Glomerular endothelial cell (primary cell): ENCODE measurements at places on chromosomes 1 and 21. TPM values are rescaled to one million over a fixed set of nuclear protein-coding genes. Genes with fewer than 3 reads are reported as not detected.

AZIN2 gene
- 4.7 and 5.1 TPM in 2 replicates for total RNA-seq

CNR2 gene
- total RNA-seq = not detected in 2 replicates

DNA sequence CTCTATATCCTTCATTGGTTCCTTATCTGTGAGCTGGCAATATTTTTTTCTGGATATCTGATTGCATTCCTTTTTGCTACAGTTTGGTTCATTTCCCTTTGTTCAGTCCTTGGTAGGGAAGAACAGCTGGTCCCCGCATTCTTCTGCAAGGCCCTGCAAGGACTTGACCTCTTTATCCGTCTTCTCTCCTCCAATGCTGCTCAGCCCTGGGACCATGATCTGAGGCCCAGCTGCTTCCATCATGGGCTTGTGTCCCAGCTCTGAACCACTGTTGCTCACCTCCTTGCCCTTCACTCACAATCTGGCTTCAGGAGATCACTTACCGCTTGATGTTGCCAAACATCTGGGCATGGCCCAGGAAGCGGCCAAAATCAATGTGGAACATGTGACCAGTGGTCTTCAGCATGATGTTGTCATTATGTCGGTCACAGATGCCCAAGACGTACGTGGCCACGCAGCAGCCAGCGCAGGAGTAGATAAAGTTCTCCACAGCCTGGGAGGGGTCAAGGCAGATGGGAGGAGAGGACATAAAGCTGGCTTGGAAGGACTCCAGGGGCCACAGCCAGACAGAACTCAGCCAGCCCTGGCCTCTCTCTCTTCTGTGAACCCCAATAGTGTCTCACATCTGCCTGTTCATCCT lies 22.6 kb upstream of the PPP1R15B start:
- no peak for DNase-seq

DNA sequence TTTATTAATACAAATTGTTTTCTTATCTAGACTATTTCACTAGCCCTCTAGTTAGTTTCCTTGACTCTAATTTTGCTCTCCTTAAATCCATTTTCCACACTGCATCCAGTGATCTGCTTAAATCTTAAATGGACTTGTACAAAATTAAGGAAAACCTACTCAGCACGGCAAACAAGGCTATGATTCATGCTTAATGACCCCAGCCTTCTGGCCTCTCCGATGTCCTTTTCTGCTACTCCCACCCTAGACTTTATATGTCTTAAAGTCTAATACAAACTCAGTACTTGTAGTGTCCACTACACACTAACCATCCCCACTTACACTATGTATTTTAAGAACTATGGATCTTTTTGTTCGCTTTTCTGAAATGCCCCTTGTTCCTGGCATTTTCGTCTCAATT lies 2.2 kb downstream of the TMED5 start:
- no peak for DNase-seq

DNA sequence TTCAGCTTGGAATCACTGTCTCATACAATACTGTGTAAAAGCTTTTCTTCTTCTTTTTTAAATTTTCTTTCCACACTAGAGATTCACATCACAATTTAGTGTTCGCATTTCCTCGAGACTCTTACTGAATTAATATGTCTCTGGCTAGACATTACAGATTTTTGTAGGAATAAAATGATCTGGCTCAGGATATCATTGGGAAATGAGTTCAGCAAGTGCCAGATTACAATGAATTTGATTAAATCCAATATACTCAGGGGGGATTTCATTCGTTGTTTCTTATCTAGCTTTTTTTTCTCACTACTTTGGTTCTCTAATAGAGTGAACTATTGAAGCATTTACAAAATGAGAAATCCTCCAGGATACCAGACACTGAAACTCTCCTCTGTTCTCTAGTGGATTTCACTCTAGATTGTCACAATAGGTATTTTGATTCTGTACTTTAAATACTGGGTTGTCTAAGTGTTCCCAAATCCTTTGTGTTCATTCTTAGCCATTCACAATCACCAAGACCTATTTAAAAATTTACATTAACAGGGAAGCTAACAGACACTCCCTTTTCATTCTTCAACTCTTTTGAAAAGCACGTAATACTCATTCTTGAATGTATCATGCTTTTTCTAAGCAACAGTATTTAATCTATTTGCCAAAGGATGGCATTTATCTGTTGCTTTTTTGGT lies 2.8 kb upstream of the TSEN15 start:
- no peak for DNase-seq

- no peak for DNase-seq
Measured at GRCh38 chr1:51690285-51690961, 73.5 kb downstream of the OSBPL9 start.

GRCh38 chr1:199546323-199546722 lies 481.2 kb upstream of the NR5A2 start:
- no peak for DNase-seq
